ENCODE measurements at places on chromosomes 5 and 9.

- DNase-seq: peak; percentile 24
These were observed 1468.0 kb downstream of the FOXD4L5 start for GRCh38 chr9:63816751-63817621.

GRCh38 chr5:170614720-170615119, 110.9 kb downstream of the KCNIP1 start:
- DNase-seq: no peak

GRCh38 chr9:73847536-73847935, 649.6 kb upstream of the RORB start:
- no peak for DNase-seq

DNA sequence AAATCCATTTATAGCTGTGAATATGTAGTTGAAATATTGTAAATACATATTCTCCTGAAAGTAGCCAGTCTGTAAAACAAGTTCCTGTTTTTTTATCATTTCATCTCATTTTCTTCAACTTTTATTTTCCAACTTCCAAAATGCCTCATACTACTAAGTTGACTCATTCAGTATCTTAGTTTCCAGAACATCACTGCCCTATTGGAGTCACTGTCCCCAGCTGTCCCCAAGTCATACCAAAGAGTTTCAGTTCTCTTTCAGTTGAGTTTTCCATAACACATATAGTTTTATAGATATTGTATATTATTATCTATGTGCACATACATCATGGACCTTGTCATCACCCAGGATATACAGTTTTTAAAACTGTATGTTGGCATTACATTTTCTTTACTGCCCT, 261.7 kb downstream of the CDH12 start:
- no peak for DNase-seq

- DNase-seq: no peak
These were observed 180.4 kb downstream of the PRR16 start for GRCh38 chr5:120644516-120644915.

DNA sequence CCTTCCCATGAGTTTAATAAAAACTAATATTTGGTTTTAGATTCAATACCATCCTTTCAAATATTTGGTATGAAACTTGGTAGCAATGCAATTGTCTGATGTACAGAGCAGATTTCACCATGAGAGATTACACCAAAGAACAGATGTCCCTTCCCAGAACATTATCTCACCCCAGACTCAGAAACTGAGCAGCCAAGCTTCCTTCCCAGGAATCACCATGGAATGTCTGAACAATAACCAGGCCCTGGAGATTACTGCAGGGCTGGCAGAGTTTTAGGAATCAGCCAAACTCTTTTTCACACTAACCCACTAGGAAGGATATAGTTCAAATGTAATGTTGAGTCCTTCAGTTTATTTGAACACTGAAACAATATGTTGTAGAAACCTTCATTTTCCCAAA, 23.9 kb downstream of the CLTA start:
- DNase-seq: no peak

- DNase-seq: no peak
These were observed 46.5 kb upstream of the NR5A1 start for GRCh38 chr9:124553738-124554137.

DNA sequence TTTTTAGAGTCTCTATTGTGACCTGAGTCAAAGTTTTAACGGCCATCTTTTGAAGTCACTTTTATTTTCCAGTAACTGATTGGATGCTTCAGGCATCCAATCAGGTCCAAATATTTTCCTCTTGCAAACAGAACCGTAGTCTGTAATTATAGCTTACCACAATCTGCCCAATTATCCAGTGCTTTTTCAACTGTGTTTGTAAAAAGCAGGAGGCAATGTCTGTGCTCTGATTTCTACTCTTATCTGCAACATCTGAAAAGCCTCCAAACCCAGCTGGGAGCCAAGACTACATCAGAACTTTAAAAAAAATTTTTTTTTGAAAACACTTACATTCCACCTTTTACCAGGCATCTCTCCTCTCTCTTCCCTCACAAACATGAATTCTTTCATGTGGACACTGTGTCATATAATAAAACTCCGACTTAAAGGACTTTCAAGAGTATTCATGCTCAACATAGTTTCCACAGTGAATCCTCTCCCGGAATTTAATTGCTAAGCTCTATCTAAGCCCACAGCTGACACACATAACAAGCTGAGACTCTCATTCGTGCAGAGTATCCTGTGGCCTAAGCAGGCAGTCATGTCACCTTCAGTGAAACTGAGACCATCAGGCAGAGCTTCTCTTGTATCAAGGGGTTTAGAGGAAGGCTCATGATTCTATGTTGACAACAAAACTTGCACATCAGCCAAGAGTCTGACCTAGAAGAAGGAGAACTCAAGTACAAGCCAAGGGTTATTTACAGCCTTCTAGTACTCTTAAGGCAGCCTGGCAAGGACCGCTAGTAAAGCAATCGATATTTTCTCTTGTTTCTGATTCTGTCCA, 272.7 kb downstream of the TLE1 start:
- DNase-seq: no peak

GRCh38 chr9:137233143-137233980, 2.7 kb downstream of the SLC34A3 start:
- DNase-seq: no peak

DNA sequence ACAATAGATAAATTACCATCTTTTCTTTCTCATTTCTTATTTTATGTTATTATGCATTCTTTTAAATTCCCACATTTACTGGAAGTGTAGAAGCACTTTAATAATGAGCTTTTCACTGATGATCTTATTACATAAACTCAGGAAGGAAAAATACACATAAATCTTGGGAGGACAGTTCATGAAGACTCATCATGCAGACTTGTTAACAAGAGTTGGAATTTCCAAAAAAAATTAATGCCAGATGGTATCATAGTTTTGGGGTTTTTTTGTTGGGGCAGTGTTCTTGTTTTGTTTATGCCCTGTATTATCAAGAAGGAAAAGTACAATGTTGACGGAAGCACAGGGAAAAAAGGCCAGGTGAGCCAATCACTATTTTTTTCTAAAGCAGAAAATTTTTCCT, 35.1 kb downstream of the CEMIP2 start:
- DNase-seq: no peak

DNA sequence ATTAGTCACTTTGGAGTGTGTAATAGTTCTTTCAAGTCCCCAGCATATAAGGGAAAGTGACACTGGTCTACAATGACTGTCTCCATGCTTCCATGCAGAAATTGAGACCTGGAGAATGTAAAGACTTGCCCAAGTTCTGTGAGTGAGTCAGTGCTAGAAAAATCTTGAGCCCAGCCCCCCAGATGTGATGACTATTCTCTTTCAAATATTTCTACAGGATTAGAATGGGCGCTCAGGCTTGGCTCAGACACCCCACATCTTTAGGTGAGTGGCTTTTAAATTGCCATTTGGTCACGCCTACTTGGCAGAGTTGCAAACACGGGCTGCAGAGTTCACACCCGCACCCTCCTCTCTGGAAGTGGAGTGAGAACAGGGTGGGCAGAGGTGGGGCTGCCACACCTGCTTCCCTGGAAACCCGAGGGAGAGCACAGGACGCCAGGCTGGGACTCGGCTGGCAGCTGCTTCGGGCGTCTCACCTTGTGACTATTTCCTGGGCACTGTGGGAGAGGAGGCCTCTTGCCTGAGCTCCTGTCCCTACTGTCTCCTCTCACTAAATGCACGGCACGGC, 37.6 kb downstream of the ROPN1L start:
- no peak for DNase-seq

DNA sequence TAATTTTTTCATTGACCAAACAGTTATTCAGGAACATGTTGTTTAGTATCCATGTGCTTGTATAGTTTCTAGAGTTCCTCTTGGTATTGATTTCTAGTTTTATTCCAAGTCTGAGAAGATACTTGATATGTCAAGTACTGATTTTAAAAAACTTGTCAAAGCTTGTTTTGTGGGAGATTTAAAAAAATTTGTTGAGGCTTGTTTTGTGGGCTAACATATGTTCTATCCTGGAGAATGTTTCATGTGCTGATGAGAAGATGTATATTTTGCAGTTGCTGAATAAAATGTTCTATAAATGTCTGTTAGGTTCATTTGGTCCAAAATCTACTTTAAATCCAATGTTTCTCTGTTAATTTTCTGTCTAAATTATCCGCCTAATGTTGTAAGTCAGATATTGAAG, 1065.1 kb upstream of the WWC1 start:
- no peak for DNase-seq

- peak; percentile 77 for DNase-seq
These were observed 3.6 kb downstream of the SIGMAR1 start for GRCh38 chr9:34633851-34634550.

GRCh38 chr5:163352531-163352930, 84.9 kb upstream of the CCNG1 start:
- DNase-seq: no peak

DNA sequence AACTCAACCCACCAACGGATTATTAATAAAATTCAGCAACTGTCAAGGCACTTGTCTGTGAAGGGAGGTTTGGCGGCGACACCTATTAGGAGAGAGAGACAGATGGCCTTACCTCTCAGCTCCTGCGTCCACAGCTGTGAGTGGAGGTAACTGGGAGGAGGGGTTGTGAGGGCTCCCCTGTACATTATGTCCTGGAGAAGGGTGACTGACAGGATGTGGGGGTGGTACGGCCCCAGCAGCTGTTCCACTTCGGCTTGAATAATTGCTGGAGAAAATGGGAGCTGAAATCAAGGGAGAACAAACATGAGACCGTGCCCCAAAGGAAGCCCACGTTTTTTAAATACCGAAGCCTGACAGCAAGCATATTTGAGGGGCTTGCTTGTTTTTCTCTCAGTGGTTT, 353.5 kb upstream of the RFX3 start:
- DNase-seq: no peak

DNA sequence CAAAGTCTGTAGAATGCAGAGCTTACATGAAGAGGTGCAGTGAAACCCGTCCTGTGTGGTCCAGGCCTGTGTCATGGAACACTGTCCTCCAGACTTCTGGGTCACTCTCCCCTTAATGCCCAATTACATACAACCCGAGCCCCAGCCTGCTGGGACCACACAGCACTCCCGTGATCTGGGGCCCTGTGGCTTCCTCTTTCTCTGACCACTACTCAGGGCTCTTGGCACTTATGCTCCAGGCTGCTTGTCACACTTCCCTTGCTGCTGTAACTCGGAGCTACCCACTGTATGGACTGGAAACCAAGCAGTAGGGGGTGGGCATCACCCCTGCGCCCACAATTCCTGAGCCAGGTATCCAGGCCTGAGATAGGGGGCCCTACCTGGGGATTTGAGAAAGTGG, 10.3 kb upstream of the IL3 start:
- no peak for DNase-seq

DNA sequence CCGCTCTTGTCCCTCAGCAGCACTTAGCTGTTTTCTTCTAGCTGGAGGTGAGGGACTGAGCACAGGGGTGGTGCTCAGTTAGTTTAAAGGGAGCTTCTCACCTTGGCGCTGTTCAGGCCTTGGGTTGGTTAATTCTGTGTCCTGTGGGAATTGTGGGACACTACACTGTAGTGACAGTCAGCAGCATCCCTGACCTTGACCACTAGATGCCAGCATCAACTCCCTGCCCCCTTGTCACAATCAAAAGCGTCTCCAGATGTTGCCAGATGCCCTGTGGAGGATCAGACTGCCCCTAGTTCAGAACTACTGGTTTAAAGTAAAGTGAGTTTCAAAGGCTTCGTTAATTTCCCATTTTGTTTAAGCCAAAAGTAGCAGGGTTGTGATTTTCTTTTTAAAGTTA, 65.5 kb upstream of the DMRT3 start:
- DNase-seq: no peak

DNA sequence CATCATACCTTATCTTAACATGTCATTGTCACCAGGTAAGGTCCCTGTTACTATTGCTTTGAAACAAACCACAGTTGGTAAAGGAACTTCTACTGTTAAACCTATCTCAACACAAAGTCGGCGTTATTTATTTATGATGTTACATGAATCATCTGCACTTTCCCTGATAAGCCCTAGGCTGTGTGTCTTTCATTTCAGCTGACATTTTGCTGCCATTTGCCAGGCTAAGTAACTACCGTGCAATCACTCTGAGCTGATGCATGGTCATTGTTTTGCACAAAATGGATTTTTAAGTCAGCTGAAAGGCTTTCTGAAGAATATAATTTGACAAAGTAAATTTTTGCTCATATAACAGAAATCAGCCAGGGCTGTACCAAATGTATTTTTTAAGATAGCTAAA, 546.5 kb downstream of the ZNF608 start:
- DNase-seq: no peak

DNA sequence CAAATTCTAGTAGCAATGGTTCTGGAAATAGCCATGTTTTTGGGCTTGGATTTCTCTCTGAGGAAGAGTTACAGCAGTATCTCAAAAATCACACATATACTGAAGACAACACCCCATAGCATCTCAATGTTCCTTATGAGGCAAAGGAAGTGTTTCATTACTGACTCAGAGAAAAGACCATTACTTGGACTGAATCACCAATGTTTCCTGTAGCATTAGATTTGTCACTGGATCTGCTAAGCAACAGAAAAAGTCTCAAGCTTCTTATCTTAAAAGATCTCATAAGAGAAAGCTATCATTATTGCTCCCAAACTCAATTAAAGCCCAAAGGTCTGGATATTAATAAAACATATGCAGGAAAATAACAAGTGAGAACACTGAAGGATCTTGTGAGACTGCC, 272.4 kb downstream of the ADAMTS6 start:
- DNase-seq: no peak

GRCh38 chr9:6630502-6631206, 14.9 kb downstream of the GLDC start:
- no peak for DNase-seq

DNA sequence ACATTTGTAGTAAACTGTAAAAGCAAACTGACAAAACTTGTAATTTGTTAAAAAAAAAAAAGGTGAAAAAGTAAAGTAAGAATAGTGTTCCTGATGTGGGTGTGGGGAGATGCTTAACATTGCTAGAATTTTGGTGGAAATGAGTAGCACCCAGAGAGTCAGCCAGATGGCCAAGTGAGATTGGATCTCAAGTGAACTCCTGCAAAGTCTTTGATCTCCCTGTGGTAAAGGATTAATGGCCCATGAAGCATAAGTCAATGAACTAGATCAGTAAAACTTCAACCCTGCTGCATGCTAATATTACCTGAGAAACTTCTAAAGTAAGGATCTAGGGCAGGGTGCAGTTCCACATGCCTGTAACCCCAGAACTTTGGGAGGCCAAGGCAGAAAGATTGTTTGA, 19.0 kb upstream of the FAM169A start:
- DNase-seq: no peak

- no peak for DNase-seq
These were observed 53.0 kb downstream of the NR2F1 start for GRCh38 chr5:93635991-93636390.

Data from HAP-1 (cell line).